Glutamatergic neuron (in vitro differentiated cells): ENCODE measurements at places on chromosomes 3 and 15. TPM values are rescaled to one million over a fixed set of nuclear protein-coding genes. Genes with fewer than 3 reads are reported as not detected.

Gene THSD4
- total RNA-seq = 12.3 TPM

Gene IL5RA
- not detected for total RNA-seq

Gene TGM5
- total RNA-seq = not detected

Gene SCN11A
- total RNA-seq = 0.78 TPM

GRCh38 chr3:42891042-42891441 is 14.9 kb upstream of the ZNF662 start:
- no peak for DNase-seq

DNA sequence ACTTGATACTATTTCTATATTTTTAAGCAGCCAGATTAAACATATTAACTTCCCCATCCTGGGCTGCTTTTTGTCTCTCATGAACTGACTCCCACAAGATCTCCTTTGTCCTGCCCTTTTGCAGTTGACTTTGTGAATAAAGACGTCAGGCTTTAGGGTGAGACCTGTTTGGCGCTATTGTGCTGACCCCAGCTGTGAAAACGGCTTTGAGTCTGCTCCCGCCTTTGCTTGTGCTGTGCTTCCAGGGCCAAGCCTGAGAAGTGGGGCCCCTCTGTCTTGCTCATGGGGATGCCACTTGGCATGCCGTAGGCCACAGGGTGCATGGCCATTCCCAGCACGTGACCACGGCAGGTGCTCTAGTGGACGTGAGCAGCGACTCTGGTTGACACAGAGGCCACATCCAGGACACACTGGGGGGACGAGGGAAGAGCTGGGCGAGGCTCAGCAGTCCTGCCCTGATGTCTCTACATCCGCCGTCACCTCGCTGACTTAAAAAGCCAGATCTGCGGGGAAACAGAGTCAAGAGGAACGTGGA is 268.9 kb upstream of the LYSMD4 start:
- DNase-seq = no peak

DNA sequence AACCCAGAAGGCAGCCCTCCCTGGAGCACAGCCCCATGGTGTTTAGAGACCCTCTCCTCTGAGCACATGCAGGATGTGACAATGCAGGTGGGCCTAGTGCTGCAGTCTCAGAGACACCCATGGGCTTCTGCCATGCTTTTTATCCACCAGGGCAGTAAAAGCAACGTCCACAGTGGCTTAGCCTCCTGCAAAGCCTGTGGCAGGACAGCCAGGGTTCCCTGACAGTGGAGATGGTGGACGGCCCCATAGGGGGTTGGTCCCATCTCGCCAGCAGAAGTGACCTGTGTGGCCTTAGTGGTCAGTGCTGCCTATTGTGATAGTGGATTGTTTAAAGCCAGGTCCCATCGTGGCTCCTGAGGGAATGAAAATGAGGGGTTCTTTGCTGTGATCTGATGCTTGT is 46.6 kb downstream of the APBA2 start:
- DNase-seq = no peak

DNA sequence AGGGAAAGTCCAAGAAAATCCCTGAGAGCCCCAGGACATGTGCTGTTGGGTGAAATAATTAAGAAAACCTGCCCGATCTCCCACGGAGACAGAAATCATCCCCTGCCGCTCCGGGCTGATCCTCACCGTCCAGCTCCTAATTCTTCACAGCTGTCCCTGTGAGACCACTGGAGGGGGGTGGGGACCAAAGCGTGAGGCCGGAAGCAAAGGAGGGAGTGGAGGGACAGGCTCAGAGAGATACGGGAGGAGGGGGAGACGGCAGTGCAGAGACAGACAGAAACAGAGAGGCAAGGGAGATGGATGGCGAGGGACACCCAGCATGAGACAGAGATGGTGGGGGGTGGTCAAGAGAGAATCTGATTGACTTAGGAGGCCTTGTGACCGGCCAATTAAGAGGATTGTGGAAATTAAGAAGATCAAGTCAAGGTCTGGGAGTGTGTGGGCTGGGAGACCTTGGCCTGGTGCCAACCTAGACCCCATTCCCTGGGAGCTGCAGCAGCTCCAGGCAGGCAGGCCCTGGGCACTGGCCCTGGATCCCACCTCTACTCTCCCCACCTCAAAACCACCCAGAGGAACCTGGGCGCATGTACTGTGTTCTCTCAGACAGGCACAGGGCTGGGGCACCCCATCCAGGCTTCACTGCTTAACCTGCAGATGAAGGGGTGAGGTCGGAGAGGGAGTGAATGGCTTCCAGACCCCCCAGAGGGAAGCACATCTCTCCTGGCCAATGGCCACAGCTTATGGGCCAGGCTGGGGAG is 113.2 kb upstream of the ALDH1A3 start:
- DNase-seq = no peak

- DNase-seq = no peak
Measured at GRCh38 chr3:64215103-64215502, 10.2 kb downstream of the PRICKLE2 start.

DNA sequence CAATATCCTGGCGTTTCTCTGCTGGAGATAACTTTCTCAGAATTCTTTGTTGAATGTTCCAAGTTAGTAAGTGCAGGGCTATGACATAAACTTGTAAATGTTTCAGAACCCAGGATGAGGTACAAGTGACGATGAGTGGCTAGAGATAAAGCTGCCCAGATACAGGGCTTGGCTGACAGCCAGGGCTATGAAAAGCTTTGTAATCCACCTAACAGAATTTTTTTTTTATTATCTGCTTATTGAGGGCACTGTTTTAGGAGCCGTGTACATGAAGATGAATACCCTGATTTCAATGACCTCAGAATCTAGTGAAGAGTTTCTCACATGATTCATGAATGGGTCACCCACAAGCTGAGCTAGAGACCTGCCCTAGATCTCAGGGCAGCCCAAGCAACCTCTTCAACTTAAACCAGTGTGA is 431.4 kb downstream of the DIPK2A start:
- DNase-seq = no peak

- DNase-seq = no peak
Measured at GRCh38 chr3:194315965-194316361, 35.2 kb downstream of the CPN2 start.

GRCh38 chr3:100141586-100141985 is 27.3 kb upstream of the FILIP1L start:
- DNase-seq = no peak

- DNase-seq = no peak
Measured at GRCh38 chr3:35651426-35651825, 12.1 kb downstream of the ARPP21 start.
